ENCODE measurements at places on chromosomes 12 and 14.
A peak's percentile ranks its signal among the peaks of the same experiment; 100 is the strongest.

- no peak for DNase-seq
Measured at GRCh38 chr12:49227713-49228112, 37.2 kb upstream of the TUBA1C start.

- DNase-seq = peak; percentile 41
Measured at GRCh38 chr14:23562822-23563472, 4.6 kb downstream of the AP1G2 start.

DNA sequence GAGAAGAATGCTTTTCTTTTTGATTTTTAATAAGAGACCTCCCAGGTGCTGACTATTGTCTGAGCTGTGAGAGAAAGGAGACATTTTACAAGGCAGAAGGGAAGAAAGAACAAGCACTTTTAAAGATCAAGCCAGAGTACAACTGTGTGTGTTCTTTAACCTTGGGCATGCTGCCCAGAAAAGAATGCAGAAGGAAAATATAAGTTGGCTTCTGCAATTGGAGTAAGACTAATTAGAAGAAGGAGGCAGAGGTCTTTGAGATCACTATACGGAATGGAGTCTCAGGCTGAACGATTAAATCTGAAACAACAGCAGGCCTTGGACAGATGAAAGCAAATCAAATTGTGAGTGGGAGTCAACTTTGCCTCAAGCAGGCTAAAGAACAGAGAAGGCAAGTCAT is 230.5 kb downstream of the ATP23 start:
- DNase-seq = no peak

DNA sequence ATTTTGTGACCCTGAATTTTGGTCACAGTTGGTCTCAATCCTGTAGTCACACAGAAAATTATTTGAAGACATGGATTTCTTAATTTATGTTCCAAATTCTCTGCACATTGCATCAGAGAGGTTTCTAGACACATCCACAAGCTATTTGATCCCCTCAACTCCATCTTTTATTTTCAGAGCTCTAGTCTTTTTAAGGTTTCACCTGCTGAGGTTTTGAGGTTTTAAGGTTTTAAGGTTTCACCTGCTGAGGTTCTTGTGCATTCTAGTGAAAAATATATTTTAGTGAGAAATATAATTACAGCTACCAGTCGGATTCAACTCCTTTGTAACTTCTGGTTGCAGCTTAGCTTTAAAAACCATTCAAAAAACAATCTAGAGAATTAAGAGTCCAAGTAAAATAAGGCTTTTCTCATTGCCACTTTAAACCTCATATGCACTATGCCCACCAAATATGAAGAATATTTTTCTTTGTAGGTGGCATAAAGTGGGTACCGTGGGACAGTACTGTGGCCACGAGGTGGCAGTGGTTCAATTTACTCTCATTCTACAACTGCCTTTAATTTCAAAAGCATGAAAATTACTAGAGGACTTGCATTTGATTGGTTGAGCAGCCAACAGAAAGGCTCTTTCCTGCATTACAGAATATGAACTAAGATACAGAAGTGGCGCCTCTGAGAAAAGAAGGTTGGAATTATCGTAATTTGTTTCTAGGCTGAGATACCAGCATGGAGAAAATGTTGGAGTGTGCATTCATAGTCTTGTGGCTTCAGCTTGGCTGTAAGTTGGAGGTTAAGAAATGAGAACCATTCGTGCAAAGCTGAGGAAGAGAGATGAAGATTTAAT is 366.5 kb upstream of the OR4E1 start:
- DNase-seq = no peak

- no peak for DNase-seq
Measured at GRCh38 chr12:116996093-116996492, 85.3 kb downstream of the FBXW8 start.

- no peak for DNase-seq
Measured at GRCh38 chr14:105022276-105022670, 1.4 kb upstream of the CDCA4 start.

All from activated CD4-positive, CD25-positive, alpha-beta regulatory T cell (primary cell).